Vagina (tissue), 2 donors: ENCODE measurements at places on chromosomes 12 and 14. TPM values are rescaled to one million over a fixed set of nuclear protein-coding genes. Genes with fewer than 3 reads are reported as not detected.

DNA sequence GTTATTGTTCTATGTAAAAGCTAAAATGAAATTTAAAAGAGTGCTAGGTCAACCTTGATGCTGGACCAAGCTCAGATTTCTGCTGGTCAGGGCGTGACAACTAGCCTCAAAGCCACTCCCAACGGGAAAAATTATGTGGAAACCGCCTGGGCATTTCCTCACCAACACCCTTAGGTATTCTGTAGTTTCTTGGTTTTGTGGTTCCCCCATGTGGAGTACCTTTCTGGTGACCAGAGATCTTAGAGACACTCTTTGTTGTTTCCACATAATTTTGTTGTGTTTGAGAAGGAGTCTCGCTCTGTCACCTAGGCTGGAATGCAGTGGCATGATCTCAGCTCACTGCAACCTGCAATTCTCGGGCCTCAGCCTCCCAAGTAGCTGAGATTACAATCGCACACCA, 119.9 kb downstream of the DENND5B start:
- DNase-seq = no peak

GRCh38 chr12:54364413-54364812, at the start of gene GPR84:
TSS of gene GPR84 (minus strand) at chr12:54364486. CDS start at chr12:54363851, 635 bp downstream.
- DNase-seq = no peak

GRCh38 chr14:59728304-59728703, 142.3 kb downstream of the RTN1 start:
- no peak for DNase-seq

The PLA2G1B gene
- not detected for total RNA-seq

The SINHCAF gene
- total RNA-seq = 60.4 TPM

The LPAR5 gene
- 7.4 TPM for total RNA-seq
